ENCODE measurements at places on chromosomes 6 and 20. TPM values are rescaled to one million over a fixed set of nuclear protein-coding genes. Genes with fewer than 3 reads are reported as not detected.

APOM gene
- polyA plus RNA-seq, result 12.0 TPM

SNRPB gene
- 706 TPM for polyA plus RNA-seq

HLA-DOB gene
- polyA plus RNA-seq, result 0.19 TPM

AFG1L gene
- 0.98 TPM for polyA plus RNA-seq

AGPAT4 gene
- 13.5 TPM for polyA plus RNA-seq

NNAT gene
- polyA plus RNA-seq, result 175 TPM

PRSS35 gene
- polyA plus RNA-seq, result 0.58 TPM

C6orf15 gene
- polyA plus RNA-seq, result 0.06 TPM

ZSCAN9 gene
- 7.0 TPM for polyA plus RNA-seq

TNNC2 gene
- 7.6 TPM for polyA plus RNA-seq

ZC2HC1B gene
- polyA plus RNA-seq, result not detected

DNMT3B gene
- polyA plus RNA-seq, result 433 TPM

EMILIN3 gene
- polyA plus RNA-seq, result 5.2 TPM

TP53TG5 gene
- not detected for polyA plus RNA-seq
